ENCODE measurements at places on chromosomes 16 and 17.

GRCh38 chr17:19410091-19410490, 941 bp upstream of the RNF112 start:
- DNase-seq: no peak

- DNase-seq: no peak
Measured at GRCh38 chr16:67930678-67931211, 917 bp downstream of the CTRL start.

- DNase-seq: no peak
Measured at GRCh38 chr17:51745993-51746392, 412.5 kb downstream of the CA10 start.

GRCh38 chr17:33647956-33648355, 354.9 kb upstream of the ASIC2 start:
- DNase-seq: peak; percentile 50

DNA sequence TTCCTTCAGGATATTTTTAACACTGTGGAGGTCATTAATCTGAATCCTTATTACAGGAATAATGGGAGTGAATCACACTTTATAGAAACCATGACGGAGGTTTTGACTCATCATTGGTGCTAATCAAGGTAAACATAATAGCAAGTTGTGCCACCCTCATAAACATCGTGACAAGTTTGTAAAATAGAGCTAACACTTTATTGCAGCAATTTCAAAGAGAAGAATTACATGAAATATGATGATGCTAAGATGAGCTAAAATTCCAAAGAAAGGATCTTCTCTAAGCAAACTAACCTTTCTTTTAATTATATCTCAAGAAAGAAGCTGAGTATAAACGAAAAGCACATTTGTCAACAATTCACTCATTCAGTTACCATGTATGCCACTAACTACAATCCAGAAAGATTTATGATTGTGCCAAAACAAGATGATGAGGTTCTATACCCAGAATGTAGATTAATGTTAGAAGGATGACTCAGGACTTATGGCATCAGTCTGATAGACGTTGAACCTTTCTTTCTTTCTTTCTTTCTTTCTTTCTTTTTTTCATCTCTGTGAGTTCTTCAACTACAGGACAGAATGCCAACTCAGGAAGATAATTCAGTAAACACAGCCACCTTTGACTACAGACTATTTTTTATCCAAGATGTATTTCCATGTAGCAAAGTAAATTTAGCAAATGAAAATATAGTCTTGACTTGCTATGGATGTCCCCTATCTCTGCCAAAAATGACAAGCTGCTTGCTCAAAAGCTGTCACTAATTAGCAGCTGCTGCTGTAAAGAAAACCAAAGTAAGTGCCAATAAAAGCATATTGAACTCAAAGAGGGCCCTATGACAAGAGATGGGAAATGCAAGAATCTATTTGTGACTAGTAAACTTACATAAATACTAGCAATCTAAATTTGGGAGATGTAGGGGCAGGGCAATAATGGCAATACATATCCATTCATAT, 23.3 kb downstream of the STAT5B start:
- no peak for DNase-seq

DNA sequence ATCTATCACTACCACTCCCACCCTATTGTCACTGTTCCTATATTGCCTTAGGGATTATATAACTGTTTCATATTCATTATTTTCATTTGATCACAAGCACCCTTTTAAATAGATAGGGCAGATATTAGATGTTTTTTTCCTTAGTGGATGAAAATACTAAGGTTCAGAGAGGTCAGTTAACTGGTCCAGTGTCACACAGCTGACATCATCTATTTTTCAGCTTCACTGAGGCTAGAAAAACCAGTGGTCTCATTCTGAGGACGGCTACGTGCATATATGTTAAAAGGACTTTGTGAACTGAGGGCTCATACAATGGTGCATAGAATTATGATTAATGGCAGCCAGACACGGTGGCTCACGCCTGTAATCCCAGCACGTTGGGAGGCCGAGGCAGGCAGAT, 29.0 kb upstream of the RGS9 start:
- no peak for DNase-seq

- DNase-seq: peak; percentile 91
Measured at GRCh38 chr17:45431531-45432404, 902 bp downstream of the ARHGAP27 start.

DNA sequence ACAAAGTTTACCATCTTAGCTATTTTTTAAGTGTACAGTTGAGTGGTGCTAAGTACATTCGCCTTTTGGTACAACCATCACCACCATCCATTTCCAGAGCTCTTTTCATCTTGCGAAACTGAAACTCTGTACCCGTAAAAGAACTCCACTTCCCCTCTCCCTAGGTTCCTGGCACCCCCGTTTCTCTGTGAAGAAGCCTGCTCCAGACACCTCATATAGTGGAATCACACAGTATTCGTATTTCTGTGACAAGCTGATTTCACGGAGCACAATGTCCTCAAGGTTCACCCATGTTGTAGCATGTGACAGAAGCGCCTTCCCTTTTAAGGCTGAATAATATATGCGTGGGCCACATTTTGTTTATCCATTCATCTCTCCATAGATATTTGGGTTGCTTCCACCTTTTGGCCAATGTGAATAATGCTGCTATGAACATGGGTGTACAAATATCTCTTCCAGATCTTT, 54.2 kb upstream of the MAP3K14 start:
- peak; percentile 24 for DNase-seq

GRCh38 chr17:3658784-3659449, 9.5 kb downstream of the TAX1BP3 start:
- DNase-seq: no peak

DNA sequence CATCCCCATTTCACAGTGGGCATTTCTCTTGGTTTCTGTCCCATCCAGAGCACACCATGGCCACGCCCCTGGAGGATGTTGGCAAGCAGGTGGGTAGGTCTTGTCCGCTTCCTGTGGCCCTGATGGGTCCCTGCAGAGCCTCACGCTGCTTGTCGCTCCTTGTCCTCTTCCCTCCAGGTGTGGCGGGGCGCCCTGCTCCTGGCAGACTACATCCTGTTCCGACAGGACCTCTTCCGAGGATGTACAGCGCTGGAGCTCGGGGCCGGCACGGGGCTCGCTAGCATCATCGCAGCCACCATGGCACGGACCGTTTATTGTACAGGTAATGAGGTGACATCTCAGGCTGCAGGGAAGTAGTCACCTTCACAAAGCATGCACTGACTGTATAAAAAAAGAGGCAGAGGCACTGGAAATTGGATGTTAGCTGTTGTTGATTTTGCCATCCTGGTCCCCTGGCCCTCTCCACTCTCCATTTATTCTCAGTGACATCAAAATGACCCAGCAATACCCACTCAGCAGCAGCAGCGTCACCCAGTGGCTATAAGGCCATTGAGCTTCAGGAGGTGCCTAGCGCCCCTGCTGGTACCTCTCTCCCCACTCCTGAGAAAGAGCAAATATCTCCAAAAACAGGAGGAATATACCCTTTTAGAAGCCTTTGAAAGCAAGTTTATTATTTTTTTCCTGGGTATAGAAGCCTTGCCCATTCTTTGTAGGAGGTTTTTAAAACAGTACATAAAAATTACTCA, 13.7 kb downstream of the METTL22 start:
- DNase-seq: peak; percentile 50

DNA sequence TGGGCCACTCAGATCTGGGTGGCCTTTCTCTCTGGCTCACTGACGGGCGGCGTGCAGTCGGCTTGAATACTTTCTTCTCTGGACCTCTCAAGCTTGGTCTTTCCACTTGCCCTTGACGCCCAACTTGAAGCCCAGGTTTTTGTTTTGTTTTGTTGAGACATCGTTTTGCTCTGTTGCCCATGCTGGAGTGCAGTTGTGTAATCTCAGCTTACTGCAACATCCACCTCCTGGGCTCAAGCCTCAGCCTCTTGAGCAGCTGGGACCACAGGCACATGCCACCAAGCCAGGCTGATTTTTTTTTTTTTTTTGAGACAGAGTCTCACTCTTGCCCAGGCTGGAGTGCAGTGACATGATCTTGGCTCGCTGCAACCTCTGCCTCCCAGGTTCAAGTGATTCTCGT, 22.7 kb upstream of the KIF19 start:
- peak; percentile 48 for DNase-seq
